ENCODE measurements at places on chromosomes 7 and 10. TPM values are rescaled to one million over a fixed set of nuclear protein-coding genes. Genes with fewer than 3 reads are reported as not detected.
A peak's percentile ranks its signal among the peaks of the same experiment; 100 is the strongest.

PGAM2 gene
- not detected for total RNA-seq

- peak; percentile 18 for DNase-seq
These were observed 163.7 kb downstream of the SEMA3D start for GRCh38 chr7:85023066-85023712.

DNA sequence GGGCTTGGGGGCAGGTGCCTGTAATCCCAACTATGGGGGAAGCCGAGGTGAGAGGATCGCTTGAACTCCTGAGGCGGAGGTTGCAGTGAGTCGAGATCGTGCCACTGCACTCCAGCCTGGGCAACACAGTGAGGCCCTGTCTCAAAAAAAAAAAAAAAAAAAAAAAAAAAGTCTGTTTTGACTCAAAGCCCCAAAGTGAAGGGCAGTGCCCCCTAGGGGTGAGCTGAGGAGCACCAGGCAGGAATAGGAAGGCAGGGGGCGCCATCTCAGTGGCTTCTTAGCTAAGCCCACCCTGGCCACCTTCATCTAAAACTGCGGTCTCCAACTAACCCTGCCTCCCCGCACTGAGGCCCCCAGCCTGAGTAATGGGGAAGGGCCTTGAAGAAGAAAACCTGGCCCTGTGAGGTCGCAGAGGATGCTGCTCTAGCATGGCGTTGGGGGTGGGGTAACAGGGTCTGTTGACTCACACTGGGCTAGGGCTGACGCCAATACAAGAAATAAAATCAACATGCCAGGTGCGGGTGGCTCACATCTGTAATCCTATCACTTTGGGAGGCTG, 9.8 kb downstream of the PODXL start:
- peak; percentile 18 for DNase-seq

DNA sequence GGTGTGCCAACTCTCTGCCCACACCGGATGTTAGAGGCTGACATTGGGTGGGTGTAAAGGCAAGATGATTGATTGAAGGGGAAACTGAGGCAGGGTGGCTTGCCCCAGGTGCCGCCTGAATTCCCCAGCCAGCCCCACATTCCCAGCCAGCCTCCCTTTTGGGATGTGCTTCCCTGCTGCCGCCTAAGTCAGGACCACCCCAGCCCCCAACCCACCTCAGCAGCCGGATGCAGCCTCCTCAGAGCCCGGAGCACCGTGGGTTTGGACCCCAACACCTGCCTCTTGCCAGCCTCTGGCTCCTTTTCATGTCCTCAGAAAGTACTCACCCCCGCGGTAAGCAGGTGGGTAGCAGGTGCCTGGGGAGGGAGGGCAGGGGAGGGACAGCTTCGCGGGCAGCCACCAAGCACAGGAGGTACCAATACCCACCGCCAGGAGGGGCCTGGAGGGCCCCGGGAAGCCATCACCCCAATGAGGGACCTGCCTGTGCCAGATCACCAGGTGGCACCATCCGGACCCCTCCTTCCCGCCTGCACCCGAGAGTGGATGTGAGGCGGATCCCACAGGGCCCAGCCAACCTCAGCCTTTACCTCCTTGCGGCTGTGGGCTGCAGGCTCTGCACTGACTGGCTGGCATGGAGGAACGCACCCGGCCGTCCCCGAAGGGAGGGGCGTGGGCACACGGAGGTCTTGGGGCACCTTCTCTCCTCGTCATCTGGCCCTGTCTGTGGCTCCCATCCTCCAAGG, 60.5 kb downstream of the PWWP2B start:
- no peak for DNase-seq

- peak; percentile 39 for DNase-seq
These were observed 90.2 kb upstream of the GNA12 start for GRCh38 chr7:2934211-2934731.
